ENCODE measurements at places on chromosomes 2 and 18.

DNA sequence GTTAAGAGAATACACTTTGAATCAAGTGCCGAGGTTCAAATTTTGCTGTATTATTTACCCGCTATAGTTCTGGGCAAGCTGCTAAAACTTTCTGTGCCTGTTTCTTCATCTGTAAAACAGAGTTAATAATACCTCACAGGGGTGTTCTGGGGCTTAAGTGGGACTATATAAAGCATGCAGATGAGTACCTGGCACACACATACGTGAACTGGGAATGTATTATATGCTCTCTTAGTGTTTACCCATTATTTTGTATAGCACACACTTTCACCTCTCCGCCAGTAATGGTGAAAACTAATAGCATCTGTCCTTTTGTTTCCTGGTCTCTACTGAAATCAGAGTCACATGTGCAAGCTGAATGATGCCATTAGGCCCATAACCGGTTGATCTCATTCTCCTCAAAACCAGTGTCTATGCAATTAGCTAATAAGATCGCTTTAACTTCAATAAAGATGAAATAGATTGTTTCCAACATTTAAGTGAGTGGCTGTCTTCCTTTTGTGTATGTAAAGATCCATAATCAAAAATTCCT lies 3.8 kb upstream of the CDKL4 start:
- DNase-seq: no peak

- no peak for DNase-seq
Observed at GRCh38 chr18:30954262-30954661, 88.3 kb downstream of the DSC3 start.

GRCh38 chr18:51051105-51051712 lies 21.2 kb downstream of the SMAD4 start:
- DNase-seq: peak; percentile 62

GRCh38 chr2:134718817-134719814 lies at the start of gene TMEM163:
TSS of gene TMEM163 (minus strand) at chr2:134719000.
- DNase-seq: no peak

- DNase-seq: no peak
Observed at GRCh38 chr18:73939391-73939790, 208.2 kb downstream of the FBXO15 start.

- DNase-seq: no peak
Observed at GRCh38 chr2:83388804-83389203, 1070.3 kb downstream of the SUCLG1 start.

Data from natural killer cell treated with Interleukin-12 subunit alpha and Interleukin-12 subunit beta and Interleukin-15 and Interleukin-18, amount 100 ng/mL, for 72 hours (primary cell).